ENCODE measurements at places on chromosomes 13 and 19.

GRCh38 chr13:32548837-32549236 lies 10.2 kb upstream of the N4BP2L2 start:
- peak; percentile 26 for DNase-seq

DNA sequence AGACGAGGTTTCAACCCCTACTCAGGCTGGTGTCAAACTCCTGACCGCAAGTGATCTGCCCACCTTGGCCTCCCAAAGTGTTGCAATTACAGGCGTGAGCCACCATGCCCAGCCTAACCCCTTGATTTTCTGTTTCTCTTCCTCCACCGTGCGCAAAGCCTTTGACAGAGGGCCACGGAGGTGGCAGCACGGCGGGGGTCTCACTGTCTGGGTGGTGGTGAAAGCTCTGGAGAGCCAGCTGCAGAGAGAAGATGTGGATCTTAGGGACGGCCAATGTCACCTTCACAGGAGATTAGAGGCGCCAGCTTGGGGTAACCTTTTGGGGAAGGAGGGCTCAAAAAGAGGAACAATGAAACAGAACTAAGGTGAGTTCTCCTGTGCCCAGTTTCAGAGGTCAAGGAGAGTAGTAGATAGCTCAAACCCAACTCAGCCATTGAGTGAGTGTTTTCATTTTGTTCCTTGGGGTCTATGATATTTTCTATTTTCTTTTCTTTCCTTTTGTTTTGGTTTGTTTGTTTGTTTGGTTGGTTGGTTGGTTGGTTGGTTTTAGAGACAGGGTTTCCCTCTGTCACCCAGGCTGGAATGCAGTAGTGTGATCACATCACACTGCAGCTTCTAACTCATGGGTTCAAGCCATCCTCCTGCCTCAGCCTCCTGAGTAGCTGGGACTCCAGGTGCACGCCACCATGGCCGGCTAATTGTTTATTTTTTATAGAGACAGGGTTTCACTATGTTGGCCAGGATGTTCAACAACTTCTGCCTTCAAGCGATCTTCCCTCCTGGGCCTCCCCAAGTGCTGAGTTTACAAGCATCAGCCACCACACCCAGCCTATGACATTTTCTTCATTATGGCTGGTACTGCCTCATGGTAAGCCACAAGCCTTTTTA lies 37.7 kb downstream of the GPR42 start:
- no peak for DNase-seq

DNA sequence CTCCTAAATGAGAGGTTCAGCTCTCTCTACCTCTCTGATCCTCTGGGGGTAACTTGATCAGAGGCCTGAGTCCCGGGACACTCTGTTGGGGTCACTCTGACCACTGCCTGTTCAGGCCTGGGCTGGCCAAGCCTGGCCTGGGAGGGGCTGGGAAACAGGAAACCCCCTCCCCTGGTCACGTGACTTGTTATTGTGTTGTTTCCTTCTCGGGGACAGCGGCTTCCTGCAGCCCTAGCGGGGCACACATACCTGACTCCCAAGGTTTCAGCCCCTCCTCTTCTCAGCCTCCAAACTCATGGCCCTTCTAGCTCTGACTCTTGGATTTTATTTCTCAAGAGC lies at the start of gene USHBP1:
TSS of gene USHBP1 (minus strand) at position 105 of the 339 bp plus-strand sequence. CDS start 446 bp downstream, outside the sequence.
- peak; percentile 94 for DNase-seq

DNA sequence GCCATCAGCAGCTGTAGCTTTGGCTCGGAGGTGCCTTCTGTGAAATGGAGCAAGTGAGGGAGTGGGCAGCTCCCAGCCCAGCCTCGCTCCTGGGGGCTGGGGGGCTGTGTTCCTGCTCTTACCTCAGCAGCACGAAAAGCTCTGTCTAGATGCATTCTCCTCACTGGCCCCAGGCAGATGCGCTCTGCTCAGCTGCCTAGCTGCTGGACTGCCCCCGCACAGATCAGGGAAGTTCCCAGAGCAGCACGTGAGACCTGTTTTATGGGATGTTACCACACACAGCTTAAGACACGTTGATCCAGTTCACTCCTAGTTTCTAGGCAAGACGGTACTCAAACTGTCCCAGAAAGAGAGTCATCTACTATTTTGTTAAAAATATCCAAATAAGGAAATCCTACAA lies 13.6 kb downstream of the LCP1 start:
- no peak for DNase-seq

DNA sequence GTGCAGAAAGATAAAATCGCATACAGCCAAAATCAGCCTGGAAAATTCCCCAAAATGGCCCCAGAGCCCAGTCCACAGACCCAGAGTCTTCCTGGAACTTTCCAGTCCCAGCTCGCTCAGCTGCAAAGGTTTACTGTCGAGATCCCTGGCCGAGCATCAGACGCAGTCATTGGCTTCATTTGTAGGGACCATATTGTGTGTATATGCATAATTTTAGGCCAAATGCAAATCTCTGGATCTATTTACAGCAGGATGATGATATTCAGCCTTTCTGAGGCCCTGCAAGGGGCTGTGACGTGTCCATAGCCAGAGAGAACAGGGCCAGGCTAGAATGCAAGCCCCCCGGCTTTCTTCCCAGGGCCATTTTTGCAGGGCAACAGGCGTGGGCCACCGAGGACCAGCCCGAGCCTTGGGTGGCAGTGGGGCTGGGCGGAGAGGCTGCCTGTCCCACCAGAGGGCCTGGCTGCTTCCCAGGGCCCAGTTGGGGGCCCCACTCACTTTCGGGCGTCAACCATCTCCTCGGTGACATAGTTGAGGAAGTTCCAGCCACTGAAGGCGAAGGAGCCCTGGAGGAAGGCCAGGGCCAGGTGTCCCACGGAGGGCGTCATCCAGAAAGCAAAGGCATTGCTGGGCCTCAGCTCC lies 13.7 kb downstream of the SLC7A10 start:
- DNase-seq: no peak

DNA sequence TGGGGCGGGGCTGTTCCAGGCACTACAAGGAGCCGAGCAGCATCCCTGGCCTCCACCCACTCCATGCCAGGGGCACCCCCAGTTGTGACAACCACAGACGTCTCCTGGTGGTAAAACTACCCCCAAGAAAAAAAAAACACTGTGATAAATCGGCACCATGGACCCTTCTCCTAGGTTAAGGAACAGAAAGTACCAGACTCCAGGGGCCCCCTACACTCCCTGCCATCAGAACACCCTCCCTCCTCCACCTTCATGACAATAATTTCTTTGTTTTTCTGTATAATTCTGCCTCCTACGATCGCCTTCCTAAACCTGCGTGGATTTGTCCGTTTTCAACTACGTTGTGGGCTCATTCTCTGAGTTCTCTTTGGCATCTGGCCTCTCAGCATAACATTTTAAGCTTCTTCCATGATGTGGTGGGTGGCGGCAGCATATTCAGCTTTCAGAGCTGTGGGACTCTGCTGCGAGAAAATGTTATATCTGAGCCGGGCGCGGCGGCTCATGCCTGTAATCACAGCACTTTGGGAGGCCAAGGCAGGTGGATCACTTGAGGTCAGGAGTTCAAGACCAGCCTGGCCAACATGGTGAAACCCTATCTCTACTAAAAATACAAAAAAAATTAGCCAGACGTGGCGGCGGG lies 8.6 kb downstream of the TLE2 start:
- no peak for DNase-seq

DNA sequence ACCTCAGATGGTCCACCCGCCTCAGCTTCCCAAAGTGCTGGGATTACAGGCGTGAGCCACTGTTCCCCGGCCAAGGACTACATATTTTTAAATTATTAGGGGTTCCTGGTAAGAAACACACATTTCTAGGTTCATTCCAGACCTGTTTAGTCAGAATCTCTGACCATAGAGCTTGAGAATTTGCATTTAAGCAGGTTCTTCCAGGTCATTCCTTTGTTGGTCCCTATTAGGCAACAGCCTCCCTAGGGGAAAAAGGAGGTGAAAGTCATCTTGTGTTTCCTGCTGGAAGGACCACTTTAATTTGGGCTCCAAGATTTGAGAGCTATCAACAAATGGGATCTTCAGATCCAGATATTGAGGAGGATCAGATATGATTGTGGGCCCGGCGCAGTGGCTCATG lies 16.3 kb downstream of the S1PR2 start:
- DNase-seq: no peak

- peak; percentile 54 for DNase-seq
These were observed 546.6 kb downstream of the DACH1 start for GRCh38 chr13:71320452-71320851.

- peak; percentile 96 for DNase-seq
These were observed 124.4 kb downstream of the SIPA1L3 start for GRCh38 chr19:38031423-38031770.

GRCh38 chr13:101116341-101116740 lies 300.0 kb downstream of the NALCN start:
- no peak for DNase-seq

DNA sequence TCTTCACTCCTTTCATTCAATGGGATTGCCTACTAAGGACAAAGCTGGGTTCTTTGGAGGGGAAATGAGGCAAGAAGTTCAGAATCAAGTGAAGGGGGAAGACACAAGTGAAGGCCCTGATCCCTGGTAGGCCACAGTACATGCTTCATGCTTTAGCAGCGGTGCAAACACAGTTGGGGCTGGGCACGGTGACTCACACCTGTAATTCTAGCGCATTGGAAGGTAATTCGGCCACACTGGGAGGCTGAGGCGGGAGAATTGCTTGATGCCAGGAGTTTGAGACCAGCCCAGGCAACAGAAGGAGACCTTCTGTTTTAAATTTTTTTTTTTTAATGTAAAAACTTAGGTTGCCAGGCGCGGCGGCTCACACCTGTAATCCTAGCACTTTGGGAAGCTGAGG lies 23.4 kb upstream of the GATAD2A start:
- no peak for DNase-seq

DNA sequence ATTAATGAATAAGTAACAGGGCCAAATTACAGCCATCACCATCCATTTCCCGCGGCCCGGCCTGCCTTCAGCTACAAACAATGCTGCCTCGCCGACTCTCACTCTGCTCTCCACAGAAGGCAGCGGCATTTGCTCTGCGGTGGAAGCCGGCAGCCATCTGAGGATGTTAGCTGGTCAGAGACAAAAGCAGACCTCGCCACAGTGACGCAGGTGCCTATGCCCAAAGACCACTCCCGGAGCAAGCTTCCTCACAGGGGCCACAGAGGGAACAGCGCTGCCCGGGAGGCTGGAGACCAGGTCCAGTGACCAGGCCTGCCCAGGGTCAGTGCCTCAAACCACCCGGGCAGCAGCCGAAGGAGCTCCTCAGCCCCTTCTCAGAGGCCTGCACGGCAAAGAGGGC lies 16.4 kb downstream of the PEPD start:
- no peak for DNase-seq

DNA sequence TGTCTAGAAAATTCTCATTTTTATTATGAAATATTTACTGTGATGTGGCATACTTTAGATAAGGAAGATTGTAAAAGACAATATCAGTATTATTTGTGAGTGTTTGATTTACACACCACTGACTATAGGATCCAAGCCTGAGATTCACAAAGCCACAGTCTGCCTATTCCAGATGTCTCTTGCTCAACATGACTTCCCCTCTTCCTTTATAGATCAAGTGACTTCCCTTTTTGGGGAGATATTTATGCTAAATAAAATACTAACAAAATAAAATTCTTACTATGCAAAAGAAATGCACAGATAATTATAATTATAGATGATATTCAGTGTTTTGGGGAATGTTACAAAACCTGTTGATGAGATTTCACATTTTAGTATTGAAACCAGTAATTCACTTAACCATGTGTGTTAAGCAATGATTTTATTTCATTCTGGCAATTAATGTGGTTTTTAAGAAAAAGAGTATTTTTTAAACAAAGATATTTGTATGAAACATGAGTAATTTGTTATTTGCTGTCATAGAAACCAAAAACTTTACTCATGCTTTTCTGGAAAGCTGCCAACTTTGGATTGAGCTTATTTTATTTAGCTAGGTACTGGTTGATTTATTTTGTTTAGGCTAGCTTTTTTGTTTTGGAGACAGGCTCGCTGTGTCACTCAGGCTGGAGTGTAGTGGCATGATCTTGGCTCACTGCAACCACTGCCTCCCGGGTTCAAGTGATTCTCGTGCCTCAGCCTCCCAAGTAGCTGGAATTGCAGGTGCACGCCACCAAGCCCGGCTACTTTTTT lies 13.7 kb upstream of the GPR183 start:
- DNase-seq: peak; percentile 97

DNA sequence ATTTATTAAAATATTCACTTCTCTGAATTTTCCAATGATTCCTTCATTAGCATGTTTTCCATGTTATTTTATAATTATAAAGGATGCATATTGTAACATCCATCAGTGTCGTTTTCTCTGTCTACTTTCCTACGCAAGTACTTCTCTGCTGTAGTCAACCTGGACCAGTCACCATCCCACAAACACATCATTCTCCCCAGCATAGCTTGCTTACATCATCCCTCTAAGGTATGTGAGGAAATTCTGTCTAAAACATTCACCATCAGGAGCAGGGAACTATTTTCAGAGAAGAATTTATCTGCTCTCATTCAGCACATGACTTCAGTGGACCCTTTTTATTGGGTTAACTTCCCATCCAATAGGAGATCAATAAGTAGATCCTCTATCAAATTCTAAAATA lies 806.1 kb upstream of the ARGLU1 start:
- no peak for DNase-seq
